ENCODE measurements at places on chromosomes 3 and 15. TPM values are rescaled to one million over a fixed set of nuclear protein-coding genes. Genes with fewer than 3 reads are reported as not detected.

DNA sequence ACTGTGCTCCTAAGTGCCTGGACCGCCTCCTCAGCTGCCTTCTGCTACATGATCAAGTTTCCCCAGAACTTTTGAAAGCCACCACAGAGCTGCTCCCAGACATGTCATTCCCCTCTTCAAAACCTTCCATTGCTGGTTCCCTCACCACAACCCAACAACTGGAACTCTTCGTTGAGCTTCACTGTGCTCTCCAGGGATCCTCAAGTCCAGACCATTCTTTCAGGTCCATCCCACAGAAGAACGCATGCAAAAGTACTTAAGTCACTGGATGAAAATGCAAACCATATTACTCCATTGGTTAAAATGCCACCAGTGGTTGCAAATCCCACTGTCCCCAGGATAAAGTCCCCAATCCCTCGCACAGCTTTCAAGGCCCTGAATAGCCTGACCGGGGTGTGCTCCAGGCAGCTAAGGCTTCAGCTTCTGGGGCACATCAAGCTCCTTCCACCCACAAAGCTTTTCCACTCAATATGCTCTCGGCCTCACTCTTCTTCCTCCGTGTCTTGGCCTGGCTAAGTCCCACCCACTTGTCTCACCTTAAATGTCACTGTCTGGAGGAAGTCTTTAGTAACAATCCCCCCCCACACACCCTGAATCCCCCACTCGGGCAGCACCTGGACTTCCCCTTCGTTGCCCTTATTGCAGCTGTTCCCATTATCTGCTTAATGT lies 84.8 kb downstream of the XXYLT1 start:
- H3K27me3 ChIP-seq: no peaks in the 10 kb centered on the region
- DNase-seq: no peak
- no peak overlapping the region for H3K4me3 ChIP-seq
- no peaks in the 10 kb centered on the region for H3K4me1 ChIP-seq
- no peaks in the 10 kb centered on the region for H3K36me3 ChIP-seq

DNA sequence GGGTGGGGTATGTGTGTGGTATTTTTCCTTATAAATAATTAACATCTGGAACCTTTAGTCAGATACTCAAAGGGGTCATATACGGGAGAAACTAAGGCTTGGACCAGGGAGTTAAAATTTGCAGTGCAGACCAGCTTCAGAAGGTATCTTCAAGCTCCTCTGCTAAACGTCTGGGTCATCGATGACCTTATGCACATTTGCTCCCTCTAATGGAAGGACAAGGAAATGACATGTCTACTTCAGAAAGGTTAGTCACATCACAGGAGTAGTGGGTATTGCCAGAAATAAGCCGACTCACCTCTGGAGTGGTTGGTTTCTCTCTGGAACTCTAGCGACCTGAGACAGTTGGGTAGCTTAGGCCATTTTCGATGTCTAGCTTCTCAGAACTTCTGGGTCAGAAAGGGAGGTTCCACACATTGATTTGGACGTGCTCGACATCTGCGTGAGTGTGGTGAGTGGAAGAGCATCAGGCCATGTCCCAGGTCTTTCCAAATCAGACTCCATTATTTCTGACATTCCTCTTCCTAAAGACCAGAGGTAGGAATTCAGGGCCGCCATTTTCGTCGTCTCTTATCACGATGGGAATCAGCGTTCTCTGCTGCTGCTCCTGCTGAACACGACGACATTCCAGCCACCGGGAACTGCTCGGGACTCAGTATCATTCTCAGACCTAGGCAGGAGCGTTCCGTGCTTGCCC lies 31.8 kb upstream of the RASA2 start:
- H3K27ac ChIP-seq: no peak overlapping the region
- H3K27me3 ChIP-seq: no peaks in the 10 kb centered on the region
- no peak for DNase-seq
- peaks cover 21% of the 10 kb centered on the region for H3K4me1 ChIP-seq
- no peak overlapping the region for H3K4me3 ChIP-seq
- no peaks in the 10 kb centered on the region for H3K36me3 ChIP-seq

GRCh38 chr3:134628884-134629283 lies 21.9 kb downstream of the KY start:
- no peaks in the 10 kb centered on the region for H3K27me3 ChIP-seq
- no peak for DNase-seq
- no peaks in the 10 kb centered on the region for H3K36me3 ChIP-seq
- no peak overlapping the region for H3K27ac ChIP-seq

DNA sequence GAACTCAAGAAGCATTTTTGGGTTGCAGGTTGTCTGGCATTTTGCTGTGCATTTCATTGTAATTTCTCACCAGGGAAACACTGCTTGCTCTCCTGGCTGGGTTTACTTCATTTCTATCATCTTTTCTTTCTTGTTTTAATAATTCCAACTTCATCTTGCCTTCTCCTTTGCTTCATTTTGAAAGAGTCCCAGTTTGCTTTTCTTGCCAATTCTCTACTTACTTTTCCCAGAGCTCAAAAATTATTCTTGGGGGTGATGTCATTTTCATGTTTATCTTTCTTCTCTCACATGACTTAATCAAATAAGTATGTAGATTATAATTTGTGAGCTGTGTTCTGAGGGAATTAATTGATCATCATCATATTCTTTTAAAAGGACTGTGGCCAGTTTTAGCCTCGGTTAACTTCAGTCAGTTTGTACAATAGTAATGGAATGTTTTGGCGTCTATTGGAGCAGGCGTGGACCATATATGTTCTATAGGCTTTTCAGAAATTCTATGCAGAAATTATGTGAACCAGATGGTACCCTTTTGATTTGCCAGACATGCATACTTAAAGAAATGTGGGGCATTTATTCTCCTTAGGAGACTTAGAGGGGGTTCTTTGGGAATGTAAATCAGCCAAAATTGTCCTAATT lies 30.1 kb downstream of the SH3GL3 start:
- H3K4me1 ChIP-seq: no peaks in the 10 kb centered on the region
- H3K36me3 ChIP-seq: no peaks in the 10 kb centered on the region
- no peak overlapping the region for H3K27ac ChIP-seq
- DNase-seq: no peak

GRCh38 chr3:99776516-99777209 lies 41.0 kb upstream of the CMSS1 start:
- no peak overlapping the region for H3K4me3 ChIP-seq
- no peak for DNase-seq
- peaks cover 4% of the 10 kb centered on the region for H3K27me3 ChIP-seq
- H3K4me1 ChIP-seq: no peaks in the 10 kb centered on the region
- H3K27ac ChIP-seq: no peak overlapping the region
- H3K36me3 ChIP-seq: no peaks in the 10 kb centered on the region

GRCh38 chr3:134904241-134904771 lies 109.2 kb downstream of the EPHB1 start:
- no peak overlapping the region for H3K27ac ChIP-seq
- H3K36me3 ChIP-seq: no peaks in the 10 kb centered on the region
- DNase-seq: no peak
- no peak overlapping the region for H3K4me3 ChIP-seq

DNA sequence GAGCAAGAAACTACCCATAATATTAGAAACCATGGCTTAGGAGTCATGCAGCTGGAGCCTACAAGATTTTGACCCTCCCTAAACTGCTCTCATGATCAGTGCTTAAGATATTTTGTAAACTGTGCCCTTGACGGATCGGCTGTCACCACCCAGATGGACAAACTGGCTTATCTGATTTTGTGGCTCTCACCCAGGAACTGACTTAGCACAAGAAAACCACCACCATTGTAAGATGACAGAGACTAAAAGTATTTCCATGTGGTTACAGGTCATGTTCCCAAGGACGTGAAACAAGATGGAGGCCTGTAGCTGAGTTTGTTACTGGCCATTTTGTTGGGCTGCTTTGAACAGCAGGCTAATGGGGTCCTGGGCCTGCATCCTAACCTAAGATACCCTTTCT lies 940.9 kb downstream of the OTOL1 start:
- H3K27me3 ChIP-seq: no peaks in the 10 kb centered on the region
- H3K36me3 ChIP-seq: no peaks in the 10 kb centered on the region

DNA sequence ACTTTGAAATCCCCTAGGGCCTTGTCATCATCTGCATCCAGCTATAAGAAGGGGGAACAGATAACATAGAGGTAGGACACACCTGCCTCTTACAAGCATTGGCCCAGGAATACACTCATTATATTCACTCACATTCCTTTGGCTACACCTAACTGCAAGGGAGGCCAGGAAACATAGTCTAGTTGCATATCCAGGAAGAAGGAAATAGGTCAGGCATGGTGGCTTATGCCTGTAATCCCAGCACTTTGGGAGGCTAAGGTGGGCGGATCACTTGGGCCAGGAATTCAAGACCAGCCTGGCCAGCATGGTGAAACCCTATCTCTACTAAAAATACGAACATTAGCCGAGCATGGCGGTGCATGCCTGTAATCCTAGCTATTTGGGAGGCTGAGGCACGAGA lies 48.8 kb downstream of the GTPBP8 start:
- H3K27ac ChIP-seq: no peak overlapping the region
- H3K27me3 ChIP-seq: no peaks in the 10 kb centered on the region
- H3K4me3 ChIP-seq: no peak overlapping the region
- H3K4me1 ChIP-seq: no peaks in the 10 kb centered on the region
- DNase-seq: no peak

DNA sequence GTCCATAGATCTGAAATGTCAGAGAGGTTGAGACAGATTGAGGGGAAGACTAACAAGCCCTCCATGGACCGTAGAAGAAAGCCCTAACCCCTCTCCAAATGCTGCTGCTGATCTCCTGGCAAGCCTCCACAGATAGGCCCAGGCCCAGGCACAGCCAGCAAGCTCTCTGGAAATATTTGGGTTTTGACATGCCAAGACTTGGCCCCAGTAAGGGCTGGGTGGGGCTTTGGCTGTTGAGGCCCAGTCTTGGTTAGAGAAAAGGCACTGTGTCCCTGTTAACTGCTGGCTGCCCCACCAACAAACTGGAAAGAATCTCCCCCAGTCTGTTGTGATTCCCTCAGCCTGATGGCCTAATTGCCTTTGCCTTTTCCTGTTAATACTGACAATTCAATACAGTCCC lies 208.8 kb upstream of the CTDSPL start:
- H3K27ac ChIP-seq: no peak overlapping the region
- H3K36me3 ChIP-seq: no peaks in the 10 kb centered on the region
- DNase-seq: no peak

CNTN6 gene
- not detected for polyA plus RNA-seq

GJD2 gene
- polyA plus RNA-seq: not detected

CD86 gene
- not detected for polyA plus RNA-seq

GOLGA6L4 gene
- 0.18 TPM for polyA plus RNA-seq

ROPN1B gene
- not detected for polyA plus RNA-seq
